Stimulated activated CD4-positive, alpha-beta T cell treated with anti-CD3 and anti-CD28 coated beads, TNF-alpha, amount 100 ng/mL, for 1 hour (primary cell): ENCODE measurements at places on chromosomes 2 and 18.

- no peak for DNase-seq
Measured at GRCh38 chr2:142878031-142878678, 691 bp downstream of the KYNU start.

DNA sequence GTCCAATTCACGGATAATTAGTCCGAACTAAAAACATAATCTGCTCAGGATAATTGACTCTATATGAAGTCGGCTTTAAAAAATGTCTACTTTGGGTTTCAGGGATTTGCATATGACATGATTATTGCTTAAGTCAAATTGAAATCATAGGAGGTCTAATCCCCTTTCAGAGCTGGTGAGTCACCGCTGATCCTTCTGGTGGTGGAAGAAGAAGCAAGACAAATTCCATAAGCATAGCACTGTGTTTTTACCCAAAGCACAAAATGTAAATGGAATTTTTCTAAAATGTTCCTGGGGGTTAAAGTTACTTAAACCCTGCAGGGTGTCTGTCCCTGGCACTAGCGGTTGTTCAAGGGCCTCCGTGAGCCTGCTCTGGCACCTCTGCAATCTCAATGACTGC is 460.2 kb downstream of the LRATD1 start:
- no peak for DNase-seq

DNA sequence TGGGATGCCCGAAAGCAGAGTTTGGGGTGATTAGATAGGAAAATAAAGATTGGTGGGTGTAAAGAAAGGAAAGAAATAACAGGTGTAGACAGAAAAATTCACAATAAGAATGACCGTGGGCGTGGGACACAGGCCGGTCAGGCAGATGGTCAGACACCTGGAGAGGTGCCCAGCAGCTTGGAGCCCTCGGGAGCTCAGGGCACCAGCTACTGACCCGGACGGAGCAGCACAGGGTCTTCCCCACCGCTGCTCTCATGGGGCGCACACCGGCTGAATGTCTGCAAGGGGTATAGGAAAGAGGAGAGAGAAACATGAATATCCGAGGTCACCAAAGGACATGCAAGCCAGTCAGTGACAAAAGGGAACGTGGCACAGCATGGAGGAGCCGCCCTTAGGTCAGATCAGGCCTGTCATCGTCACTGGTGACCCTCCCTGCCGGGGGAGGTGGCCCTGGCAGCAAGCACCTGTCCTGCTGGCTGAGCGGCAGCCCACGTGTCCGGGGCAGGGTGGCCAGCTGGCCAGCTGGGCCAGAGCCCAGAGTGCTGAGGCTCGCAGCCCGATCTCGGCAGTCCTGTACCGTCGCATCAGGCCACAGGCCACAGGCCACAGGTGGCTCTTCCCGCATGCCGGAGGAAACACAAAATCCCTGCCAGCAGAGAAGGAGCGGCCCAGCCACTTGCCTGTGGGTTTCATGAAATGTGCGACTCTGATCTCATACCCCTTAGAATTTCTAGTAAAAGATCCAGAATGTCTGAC is 112.0 kb upstream of the NDUFV2 start:
- no peak for DNase-seq

GRCh38 chr18:50159654-50160046 is 35.3 kb downstream of the MYO5B start:
- DNase-seq = no peak

DNA sequence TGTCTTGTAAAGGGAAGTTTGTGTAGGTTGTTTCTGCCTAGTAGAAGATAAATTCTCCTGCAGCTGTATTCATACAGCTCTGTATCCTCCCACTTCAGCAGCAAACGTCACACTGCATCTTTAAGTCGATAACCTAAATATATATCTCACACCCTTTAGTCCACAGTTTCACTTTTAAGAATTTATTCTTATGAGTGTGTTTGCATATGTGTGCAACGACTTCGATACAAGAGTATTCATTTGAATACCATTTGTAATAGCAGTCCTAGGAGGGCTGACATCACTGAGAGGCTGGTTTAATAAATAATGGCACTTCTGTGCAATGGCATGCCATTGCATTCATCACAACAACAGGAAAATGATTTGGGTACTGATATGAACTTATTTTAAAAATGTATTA is 63.8 kb upstream of the MSH6 start:
- no peak for DNase-seq

- DNase-seq = no peak
Measured at GRCh38 chr2:85119900-85120299, 13.3 kb upstream of the TCF7L1 start.

DNA sequence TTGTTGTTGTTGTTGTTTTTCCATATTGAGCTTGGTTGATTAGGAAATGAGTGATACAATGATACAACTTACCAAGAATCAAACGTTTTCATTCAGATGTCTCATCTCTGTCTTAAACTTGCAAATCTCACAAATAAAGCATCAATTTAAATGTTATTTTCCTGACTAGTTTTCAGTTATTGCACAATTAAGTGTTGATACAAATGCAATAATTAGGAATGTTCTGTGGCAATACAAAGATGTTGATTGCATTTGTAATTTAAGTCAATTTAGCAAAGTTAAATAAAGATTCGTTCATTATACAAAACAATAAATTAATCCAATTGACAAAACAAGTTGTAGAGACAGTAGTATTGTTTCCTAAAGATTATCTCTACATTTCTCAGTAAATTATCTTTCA is 392.3 kb upstream of the ZNF804A start:
- no peak for DNase-seq

DNA sequence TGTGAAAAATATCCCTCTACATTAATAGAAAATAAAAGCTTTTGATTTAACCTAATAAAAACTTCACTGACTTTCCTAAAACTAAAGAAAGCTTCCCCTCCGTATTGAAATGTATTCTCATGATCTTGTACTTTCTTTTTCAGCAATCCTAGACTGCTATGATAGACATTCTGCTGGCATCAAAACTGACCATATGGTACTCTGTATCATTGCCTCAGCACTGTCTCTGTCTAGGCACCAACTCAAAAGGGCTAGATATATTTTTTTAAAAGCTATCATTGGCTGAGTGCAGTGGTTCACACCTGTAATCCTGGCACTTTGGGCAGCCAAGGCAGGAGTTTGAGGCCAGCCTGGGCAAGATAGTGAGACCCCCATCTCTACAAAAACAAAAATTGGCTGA is 32.9 kb downstream of the CDKL4 start:
- DNase-seq = no peak

GRCh38 chr2:47891369-47892337 is 14.6 kb downstream of the FBXO11 start:
- DNase-seq = no peak

GRCh38 chr2:190972213-190972612 is 41.8 kb downstream of the STAT1 start:
- DNase-seq = no peak

DNA sequence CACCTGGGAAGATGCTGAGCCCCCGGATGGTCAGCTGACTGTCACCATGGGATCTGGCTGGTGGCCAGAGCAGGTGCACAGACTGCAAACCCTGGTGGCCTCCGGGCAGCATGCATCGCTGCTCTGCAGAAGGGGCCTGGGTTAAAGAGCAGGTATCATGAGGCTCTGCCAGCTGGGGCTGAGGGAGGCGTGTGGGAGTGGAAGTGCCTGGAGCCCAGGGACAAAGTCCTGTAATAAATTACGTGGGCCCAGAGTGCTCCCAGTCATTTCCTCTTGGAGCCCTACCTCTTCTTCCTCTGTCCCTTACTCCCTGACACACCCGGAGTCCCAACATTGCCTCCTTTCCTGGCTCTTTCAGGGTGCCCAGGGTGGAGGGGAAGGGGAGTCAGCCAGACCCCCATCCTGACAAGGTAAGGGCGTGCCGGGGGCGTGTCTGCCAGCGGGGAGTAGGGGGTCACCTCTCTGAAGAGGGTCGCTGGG is at the start of gene MYO7B:
Gene MYO7B, plus strand, starts transcription at position 262 of the 480 bp plus-strand sequence. CDS start 24,040 bp downstream, outside the sequence.
- DNase-seq = no peak

- no peak for DNase-seq
Measured at GRCh38 chr2:73237168-73237567, 3.1 kb downstream of the CCT7 start.

DNA sequence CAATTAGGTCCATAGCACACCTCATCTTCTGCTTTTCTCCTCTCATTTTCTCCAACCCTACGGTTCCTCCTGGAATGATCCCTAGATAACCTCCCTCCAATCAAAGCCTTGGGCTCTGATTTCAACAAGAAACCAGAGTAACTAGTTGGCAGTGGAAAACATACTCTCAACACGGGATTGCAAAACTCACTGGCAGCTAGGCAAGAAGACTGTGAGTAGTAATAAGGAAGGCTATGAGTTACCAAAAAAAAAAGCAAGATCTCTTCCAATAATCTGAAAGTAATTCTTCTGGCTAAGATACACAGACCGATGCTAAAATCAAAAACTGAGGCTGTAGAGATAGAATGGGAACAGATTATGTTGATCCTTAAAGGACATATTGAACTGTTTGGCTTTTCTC is 28.4 kb upstream of the CCDC102B start:
- no peak for DNase-seq

GRCh38 chr2:137287913-137288639 is 522.7 kb downstream of the THSD7B start:
- DNase-seq = no peak

- DNase-seq = no peak
Measured at GRCh38 chr2:196163285-196163684, 8.1 kb downstream of the STK17B start.

- DNase-seq = no peak
Measured at GRCh38 chr2:222427646-222428301, 3.4 kb downstream of the SGPP2 start.

- DNase-seq = no peak
Measured at GRCh38 chr18:6711467-6711866, 18.0 kb upstream of the ARHGAP28 start.

DNA sequence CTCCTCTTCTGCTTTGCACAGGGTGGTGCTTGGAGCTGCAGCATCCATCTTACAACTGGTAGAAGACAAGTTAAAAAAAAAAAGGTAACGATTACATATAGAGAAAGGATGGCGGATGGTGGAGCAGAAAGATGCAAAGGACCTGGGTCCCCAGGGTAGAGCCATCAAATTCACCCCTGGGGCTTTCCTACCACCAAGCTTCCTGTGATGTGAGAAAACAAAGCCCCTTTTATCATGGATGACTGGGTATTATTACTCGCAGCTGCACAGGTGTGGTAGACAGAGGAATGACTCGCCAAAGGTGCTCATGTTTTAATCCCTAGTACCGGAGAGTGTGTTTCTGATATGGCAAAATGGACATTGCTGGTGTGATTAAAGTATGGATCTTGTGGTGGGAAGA is 1.3 kb upstream of the ACOXL start:
- DNase-seq = no peak

GRCh38 chr2:134466141-134466540 is 212.3 kb downstream of the MGAT5 start:
- no peak for DNase-seq

GRCh38 chr18:74826572-74826971 is 228.9 kb downstream of the ZNF407 start:
- DNase-seq = no peak

- DNase-seq = no peak
Measured at GRCh38 chr2:144405982-144406788, 113.7 kb downstream of the ZEB2 start.

GRCh38 chr2:190205657-190206056 is 114.0 kb downstream of the HIBCH start:
- no peak for DNase-seq

- DNase-seq = no peak
Measured at GRCh38 chr2:229821316-229821715, 100.5 kb downstream of the TRIP12 start.

DNA sequence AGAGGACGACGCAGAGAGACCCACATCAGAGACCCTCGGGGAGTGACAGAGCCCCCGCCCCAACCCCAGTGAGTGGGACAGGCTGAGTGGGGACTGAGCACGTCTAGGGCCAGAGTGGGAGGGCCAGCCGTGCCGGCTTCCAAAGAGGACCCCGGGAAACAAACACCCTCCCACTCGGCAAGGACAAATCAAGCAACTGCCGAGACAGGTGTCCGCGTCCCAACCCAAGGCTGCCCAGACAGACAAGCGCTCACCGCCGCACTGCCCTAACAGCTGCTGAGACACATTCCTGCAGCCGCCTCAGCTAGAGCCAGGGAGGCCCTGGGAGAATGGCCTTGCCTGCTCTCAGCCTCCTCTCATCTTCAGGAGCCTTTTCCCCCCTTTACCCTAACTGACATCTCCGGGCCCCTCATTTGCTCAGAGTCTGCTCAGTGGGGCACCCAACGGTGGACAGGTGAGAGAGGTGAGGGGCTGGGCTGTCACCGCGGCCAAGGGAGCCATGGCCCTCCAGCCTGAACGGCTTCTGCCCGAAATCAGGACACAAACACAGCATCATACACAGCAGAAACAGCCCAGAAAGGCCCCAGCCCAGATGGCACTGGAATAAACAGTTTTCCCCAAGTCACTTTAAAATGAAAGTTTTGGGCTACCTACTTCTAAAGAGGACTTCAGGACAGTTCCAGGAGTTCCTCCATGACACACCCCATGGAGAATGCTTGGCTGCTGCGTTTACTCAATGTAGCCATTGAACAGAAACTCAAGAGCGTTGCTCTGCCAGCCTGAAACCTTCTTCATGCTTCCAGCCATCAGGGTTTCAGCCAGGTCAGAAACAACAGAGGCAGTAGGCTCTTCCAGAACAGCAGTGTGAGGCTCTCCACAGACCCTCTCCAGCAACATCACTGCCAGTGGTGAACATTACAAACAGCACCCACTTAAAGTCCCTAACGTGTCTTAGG is 23.6 kb downstream of the SLC66A2 start:
- no peak for DNase-seq

DNA sequence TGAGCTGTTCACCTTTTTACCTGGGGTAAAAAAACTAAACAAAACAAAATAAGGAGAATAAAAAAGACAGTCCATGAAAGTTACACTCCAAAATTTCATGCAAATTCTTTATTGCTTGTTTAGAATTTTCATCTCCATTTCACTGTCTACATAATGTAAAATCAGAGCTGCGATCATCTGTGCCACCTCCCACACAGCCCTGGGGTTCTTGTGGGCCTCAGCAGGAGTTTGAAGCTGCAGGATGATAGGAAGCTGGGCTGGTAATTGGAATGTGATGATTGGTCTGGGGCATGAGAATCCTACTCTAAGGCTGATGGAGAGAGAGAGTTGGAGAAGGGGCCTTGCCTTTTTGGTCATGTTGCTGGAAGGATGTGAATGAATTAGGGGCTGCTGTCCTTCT is 4.2 kb upstream of the LHCGR start:
- DNase-seq = no peak

- DNase-seq = no peak
Measured at GRCh38 chr2:65955259-65955658, 479.7 kb upstream of the MEIS1 start.

GRCh38 chr2:15650616-15651366 is 59.1 kb downstream of the DDX1 start:
- DNase-seq = no peak

- DNase-seq = no peak
Measured at GRCh38 chr2:141508806-141509595, 621.8 kb downstream of the LRP1B start.

- no peak for DNase-seq
Measured at GRCh38 chr2:41894563-41895333, 153.1 kb upstream of the PKDCC start.

GRCh38 chr18:8890957-8891464 is 185.7 kb downstream of the MTCL1 start:
- DNase-seq = no peak
